Transverse colon (tissue), 4 donors: ENCODE measurements at places on chromosomes 7 and 10. TPM values are rescaled to one million over a fixed set of nuclear protein-coding genes. Genes with fewer than 3 reads are reported as not detected.
A peak's percentile ranks its signal among the peaks of the same experiment; 100 is the strongest.

GRCh38 chr7:134246347-134246746 is 70.4 kb downstream of the SLC35B4 start:
- no peak for DNase-seq

GRCh38 chr7:18473119-18473518 is 22.4 kb upstream of the HDAC9 start:
- no peak for DNase-seq

NT5C3A gene
- 46.4 TPM for total RNA-seq

WNT8B gene
- not detected for total RNA-seq

- DNase-seq = no peak
Measured at GRCh38 chr7:42856605-42856987, 55.3 kb downstream of the C7orf25 start.

GRCh38 chr7:127658970-127659630 is 7.1 kb downstream of the SND1 start:
- DNase-seq = no peak

- DNase-seq = no peak
Measured at GRCh38 chr10:86500846-86501245, 20.7 kb downstream of the WAPL start.

INMT gene
- total RNA-seq = 15.5 TPM

OR13A1 gene
- total RNA-seq = 0.48 TPM

BRAT1 gene
- 31.7 TPM for total RNA-seq

DNA sequence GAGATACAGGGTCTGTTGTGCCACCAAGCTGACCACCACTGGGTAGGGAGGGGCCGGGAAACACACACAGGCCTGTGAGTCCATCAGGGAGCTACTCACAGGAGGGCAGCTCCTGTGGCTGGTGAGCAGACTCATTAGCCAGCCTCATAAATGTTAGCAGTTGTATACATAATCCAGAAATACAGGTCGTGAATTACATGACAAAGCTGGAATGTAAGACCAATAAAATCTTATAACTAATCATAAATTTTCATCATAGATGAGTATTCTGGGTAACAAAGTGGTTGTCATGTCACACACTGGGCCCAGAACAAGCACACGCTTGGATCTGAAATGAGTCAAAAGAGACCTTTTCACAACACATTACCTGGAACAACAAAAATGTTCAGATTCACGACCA is 642.6 kb upstream of the AUTS2 start:
- DNase-seq = no peak

GRCh38 chr10:62534031-62534430 is 159.9 kb downstream of the ZNF365 start:
- no peak for DNase-seq

DNA sequence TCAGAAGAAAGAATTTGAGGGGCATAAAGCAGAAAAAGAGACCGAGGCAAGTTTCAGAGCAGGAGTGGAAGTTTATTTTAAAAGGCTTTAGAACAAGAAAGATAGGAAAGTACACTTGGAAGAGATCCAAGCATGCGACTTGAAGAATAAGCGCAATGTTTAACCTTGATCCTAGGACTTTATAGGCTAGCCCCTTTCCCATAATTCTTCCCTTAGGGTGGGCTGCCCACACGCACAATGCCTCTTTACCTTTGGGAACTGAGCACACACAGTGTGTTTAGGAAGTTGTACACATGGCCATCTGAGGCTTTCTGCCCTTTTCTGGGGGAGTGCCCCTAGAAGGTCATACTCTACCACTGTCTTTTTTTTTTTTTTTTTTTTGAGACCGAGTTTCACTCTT is 11.2 kb upstream of the GSTO1 start:
- DNase-seq = no peak

- no peak for DNase-seq
Measured at GRCh38 chr10:128084364-128084763, 41.9 kb downstream of the MKI67 start.

GRCh38 chr7:107638594-107638993 is 22.0 kb upstream of the SLC26A4 start:
- DNase-seq = no peak

DNA sequence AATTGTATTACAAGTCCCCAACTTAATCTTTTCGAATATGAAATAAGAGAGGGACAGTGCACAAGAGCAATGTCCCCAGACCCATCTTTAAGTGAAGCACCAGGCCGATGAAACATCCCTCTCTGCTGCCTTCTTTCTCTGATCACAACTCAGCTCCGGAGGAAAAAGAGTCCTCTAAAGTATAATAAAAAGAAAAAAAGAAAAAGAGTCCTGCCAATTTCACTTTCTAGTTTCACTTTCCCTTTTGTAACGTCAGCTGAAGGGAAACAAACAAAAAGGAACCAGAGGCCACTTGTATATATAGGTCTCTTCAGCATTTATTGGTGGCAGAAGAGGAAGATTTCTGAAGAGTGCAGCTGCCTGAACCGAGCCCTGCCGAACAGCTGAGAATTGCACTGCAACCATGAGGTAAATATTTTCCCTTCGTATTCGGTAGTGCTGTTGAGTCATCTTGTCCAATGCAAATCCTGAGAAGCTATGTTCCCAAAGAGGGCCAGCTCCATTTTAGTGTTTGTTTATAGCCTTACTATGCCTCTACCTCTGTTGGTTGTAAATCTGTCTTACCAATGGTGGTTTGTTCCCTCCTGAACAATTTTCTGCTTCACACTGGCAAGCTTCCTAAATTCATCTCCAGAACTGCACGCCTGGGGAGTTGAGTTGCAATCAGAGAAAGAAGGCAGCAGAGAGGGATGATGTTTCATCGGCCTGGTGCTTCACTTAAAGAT is at the start of gene IFIT2:
Gene IFIT2 (plus strand): TSS at position 326 of the 725 bp plus-strand sequence. CDS start 78 bp downstream, at position 404.
- DNase-seq = peak; percentile 47

GRCh38 chr10:4310172-4310571 is 515.8 kb upstream of the AKR1E2 start:
- no peak for DNase-seq

SLC12A9 gene
- total RNA-seq = 22.9 TPM

GRCh38 chr7:110090110-110090820 is 1000.7 kb upstream of the LRRN3 start:
- no peak for DNase-seq

- DNase-seq = no peak
Measured at GRCh38 chr10:93261961-93262610, 188.4 kb downstream of the CYP26A1 start.

AKR1C4 gene
- total RNA-seq = not detected

ZNF425 gene
- total RNA-seq = 2.3 TPM

DNA sequence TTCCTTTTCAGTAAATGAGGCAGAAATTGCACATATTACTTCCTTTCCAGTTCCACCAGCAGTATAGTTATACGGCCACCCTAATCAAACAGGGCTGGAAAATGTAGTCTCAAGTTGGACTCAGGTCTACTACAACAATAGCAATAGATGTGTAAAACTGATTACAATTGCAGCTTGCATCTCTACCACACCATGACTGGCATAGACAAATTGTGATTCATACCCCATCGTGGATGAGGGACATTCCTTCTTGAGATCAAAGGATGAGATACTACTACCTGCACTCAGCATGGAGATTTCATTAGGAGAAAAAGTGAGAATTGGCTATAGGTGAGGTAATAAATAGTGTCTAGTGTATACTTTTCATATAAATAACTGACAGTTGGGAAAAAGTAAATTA is 1220.8 kb downstream of the TYW1 start:
- no peak for DNase-seq

DNA sequence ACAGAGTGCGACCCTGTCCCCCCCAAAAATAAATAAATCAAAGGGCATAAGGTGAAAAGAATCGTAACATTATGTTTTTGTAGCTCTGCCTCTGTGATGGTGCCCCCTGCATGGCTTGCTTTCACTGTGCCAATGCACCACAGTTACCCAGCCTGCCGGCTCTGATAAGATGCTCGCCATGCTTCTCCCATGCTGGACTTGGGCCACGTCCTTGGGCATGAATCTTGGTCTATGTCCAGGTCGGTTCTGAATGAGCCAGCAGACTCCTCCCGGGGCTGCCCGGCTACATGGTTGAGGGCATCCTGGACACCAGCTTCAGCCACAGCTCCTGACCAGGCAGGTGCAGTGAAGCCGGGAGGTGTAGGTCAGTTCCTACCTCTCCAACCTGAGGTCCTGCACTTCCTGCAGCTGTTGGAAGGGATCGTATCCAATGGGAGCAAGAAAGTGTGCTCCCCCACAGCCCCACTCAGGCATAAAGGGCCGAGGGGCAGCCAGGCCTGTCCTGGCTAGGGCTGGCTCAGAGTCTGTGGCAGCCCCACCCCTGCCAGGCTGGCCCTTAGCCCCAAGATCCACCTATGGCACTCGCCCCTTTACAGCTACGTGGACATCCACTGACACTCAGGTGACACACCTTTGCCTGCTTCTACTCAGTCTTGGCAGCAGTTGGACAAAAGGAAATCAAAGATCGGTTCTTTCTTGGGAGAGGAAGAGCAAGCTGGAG is 34.1 kb downstream of the CHST3 start:
- no peak for DNase-seq

C10orf105 gene
- total RNA-seq = 0.16 TPM

- no peak for DNase-seq
Measured at GRCh38 chr7:130904792-130905191, 170.8 kb upstream of the KLF14 start.

GRCh38 chr7:134865001-134865845 is 85.8 kb downstream of the CALD1 start:
- DNase-seq = no peak

PRLHR gene
- total RNA-seq = not detected

- no peak for DNase-seq
Measured at GRCh38 chr7:19670806-19671205, 38.0 kb downstream of the POLR1F start.

ITPRID1 gene
- total RNA-seq = 3.0 TPM

GRCh38 chr7:14351167-14351566 is 361.7 kb upstream of the ETV1 start:
- DNase-seq = no peak

DNA sequence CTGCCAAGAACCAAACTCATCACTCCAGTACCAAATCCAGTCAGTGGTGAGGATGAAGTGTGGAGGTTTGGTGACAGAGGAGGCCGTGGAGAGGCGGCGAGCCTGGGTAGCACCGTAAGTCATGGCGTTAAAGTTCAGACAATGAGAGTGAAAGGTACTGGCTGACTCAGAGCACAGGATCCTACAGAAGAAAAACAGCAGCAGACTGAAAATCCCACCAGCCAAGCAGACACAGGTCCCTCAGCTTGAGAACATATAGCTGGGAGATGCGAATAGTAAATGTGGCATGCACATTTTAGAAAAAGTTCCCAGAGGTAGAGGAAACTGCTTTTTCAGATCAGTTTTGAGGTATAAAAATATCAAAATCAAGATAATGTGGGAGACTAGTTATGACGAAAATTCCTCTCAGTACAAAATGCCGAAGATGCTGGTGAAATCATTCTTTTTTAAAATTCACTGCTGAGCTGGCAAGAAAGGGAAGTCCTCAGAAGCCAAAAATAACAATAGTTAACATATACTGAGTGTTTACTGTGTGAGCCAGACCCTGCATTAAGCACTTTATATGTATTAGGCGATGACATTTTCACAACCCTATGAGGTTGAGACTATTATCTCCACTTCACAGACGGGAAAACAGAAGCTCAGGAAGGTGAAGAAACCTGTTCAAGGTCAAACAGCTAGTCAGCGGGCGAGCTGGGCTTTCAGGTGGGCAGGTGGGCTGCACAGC is 20.9 kb downstream of the PARP12 start:
- no peak for DNase-seq

GRCh38 chr10:69789164-69789576 is 12.5 kb upstream of the COL13A1 start:
- DNase-seq = no peak

GRCh38 chr7:27107391-27108381 is 5.2 kb upstream of the HOXA2 start:
- DNase-seq = peak; percentile 41

DNA sequence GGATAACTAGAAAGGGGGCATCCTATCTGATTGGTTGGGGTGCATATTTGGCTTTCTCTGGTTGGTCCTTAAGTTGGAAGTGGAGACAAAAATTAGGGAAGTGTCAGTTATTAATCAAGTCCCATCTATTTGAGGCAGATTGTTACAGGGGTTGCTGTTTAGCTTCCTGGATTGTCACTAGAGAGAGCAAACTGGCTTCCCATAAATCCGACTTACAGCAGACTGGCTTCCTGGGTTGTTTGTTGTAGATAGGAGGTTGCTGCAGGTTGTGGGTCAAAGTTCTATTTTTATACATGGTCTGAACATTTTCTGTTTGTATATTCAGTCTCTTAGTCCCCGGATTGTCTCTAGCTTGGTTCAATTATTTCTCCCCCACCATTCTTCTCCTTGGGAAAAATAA is 106.1 kb upstream of the HABP2 start:
- DNase-seq = no peak

DNA sequence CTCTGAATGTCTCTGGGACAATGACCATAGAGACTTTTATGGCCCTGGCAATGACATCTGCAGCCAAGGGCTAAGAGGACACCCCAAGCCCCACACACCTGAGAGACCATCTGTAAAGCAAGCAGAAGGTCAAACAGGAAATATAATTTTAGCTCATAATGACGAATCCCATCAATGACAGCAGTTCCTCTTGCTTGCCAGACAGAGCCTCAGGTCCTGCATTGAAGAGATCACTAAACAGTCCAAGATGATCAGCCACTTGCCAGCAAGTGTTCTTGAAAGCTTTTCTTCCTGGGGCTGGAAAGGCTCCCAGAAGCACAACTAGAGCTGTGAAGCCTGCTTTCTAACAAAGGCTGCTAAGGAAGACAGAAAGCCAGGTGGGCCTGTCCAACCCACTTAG is 993.7 kb upstream of the AUTS2 start:
- no peak for DNase-seq

- DNase-seq = no peak
Measured at GRCh38 chr10:95350219-95350829, 59.5 kb upstream of the PDLIM1 start.

SLC26A3 gene
- 296 TPM for total RNA-seq

DNA sequence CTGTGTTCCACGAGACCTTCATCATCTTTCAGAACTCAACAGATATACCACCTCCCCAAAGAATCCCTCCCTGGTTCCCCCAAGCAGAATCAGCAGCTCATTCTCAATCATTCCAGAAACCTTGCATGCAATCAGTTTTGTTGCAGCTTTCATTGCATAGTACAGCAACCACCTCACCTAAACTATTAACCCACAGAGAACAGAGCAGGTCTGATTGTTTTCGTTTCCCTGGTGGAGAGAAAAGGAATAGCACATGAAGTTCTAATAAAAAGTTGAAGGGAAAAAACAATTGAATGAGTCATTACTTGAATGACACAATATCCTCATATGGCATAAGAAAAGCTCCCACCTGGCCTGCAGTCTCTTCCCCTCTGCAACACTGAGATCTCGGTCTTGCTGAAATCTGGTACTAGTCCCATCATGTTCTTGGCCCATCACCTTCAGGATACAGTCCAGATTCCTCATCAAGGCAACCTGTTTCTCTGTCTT is 147.1 kb upstream of the GDF10 start:
- DNase-seq = no peak

- no peak for DNase-seq
Measured at GRCh38 chr10:90999512-91000172, 78.8 kb upstream of the ANKRD1 start.
